ENCODE measurements at places on chromosomes 2 and 18.

DNA sequence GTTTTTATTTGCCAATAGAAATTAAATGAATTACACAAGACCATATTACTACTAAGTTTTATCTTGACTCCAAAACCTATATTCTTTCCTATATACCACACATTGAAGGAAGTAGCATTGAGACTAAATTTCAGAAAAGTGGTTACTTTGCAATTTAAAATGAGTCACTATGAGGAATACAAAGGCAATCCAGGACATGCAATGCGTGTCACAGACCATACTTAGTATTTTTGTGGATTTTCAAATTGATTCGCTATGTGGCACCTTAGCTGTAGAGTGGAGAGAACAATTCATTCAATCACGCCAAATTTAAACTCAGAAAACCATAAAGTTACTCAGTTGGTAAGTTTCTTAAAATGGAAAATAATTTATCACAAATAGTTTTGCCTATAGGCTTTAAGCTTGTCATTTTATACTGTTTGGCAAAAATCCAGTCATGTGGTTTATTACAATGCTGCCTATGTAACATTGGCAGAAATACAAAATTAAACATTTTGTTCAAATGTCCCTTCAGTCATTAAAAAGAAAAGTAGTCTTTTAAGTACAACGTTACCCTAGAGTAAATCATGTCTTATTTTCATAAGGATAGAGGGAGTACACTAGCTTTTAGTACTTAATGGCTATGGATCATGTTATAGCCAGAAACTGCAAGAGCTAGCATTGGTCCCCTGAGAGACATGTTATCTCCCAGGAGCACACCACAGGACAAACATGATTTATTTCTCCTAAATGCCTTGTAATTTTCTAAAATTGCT, 222.8 kb upstream of the CDH7 start:
- DNase-seq, result peak; percentile 1

DNA sequence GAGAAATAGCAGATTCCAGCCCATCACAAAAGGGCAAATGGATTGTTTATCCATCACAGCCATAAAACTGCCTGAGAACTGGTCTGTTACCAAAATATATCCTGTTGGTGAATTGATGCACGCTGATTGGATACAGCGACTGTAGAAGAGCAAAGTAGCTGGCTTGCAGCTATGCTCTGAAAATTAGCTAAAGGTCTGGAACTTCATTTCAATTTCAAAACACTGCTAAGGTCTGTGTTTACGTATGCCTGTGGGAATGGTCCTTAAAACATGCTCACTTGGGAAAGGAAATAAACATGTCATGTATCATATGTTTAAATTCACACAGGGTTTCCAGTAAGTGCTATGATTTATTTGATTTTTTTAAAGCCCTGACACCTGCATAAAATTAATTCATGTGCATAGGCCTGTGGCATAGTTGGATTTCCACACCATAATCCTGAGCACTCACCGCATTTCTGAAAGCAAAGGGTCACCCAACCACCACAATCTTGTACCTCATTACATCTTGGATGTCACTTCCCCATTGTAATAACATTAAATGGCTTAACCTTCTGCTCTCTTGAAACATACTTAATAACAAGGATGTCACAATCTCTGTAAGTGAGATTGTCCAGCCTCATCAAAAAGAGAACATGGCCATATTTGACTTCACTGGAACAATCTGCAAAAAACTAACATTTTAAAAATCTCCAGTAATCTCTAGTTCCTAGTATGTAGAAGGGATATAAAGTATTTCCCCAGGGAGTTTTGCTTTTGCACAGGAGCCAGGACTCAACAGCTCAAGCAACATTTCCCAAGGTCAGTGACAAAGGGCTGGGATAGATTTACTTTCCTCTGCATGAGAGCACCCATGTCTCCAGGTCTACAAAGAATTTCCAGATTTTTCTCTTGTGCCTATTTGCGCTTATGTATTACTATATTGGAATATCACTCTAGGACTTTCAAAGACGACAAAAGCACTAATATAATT, 109.8 kb downstream of the FARSB start:
- no peak for DNase-seq

GRCh38 chr2:32711219-32711618, 83.4 kb downstream of the TTC27 start:
- peak; percentile 19 for DNase-seq

GRCh38 chr2:84940831-84941412, 30.0 kb upstream of the KCMF1 start:
- no peak for DNase-seq

DNA sequence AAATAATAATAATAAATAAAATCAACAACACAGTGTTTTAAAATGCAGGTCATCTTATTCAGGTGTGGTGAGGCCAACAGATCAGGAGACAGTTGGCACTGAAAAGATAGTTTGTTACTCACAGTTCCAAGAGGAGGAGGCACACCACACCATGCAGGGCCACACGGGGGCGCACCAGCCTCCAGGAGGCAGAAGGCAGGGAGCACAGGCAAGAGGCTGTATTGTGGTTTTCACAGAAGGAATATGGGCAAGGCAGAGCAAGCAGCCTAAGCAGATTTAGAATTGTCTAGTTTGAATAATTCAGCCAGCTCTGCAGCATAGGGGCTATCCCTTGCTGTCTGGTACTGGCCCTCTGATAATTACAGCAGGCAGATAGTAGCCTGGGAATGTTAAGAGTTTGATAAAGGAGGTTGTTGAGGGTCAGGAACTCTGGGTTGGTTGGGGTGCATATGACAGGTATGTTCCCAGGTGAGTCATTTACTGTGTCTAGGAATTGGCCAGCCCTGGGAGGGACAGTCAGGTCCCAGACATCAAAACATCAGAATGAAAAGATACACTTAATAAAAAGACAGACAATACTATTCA, 31.3 kb downstream of the KIAA2012 start:
- DNase-seq, result peak; percentile 60

DNA sequence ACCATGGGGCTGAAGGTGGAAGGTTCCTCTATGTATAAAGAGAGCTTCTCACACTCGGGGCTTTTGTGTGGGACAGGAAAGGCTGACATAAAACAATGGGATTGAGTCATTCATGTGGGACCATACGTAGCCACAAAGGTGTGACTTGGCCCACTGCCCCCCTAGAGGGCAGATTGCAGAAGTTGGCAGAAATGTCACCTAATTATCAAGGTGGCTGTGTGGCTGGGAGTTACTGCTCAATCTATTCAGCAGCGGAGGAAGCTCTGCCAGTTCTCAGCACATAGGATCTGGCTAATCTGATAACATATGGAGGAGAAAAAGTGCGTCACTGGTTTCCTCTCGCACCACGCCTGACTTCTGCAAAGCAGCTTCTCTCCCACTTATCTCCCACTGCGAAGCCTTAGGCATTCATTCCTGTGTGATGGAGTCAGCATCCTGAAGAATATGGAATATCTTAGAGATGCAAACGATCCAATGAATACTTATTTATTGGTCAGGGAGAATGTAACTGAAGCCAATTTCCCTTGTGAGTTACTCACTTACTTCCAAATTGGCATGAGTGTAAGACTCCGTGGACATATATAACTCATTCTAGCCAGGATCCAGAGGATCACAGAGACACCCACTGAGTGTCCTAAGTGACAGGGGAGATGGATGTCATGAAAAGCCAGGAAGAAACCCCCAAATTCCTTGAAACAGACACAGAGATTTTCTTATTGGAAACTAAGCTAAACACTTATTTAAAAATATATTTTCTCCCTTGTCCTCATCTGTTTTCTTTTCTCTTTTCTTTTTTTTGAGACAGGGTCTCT, 344.8 kb downstream of the TGIF1 start:
- DNase-seq, result peak; percentile 53

DNA sequence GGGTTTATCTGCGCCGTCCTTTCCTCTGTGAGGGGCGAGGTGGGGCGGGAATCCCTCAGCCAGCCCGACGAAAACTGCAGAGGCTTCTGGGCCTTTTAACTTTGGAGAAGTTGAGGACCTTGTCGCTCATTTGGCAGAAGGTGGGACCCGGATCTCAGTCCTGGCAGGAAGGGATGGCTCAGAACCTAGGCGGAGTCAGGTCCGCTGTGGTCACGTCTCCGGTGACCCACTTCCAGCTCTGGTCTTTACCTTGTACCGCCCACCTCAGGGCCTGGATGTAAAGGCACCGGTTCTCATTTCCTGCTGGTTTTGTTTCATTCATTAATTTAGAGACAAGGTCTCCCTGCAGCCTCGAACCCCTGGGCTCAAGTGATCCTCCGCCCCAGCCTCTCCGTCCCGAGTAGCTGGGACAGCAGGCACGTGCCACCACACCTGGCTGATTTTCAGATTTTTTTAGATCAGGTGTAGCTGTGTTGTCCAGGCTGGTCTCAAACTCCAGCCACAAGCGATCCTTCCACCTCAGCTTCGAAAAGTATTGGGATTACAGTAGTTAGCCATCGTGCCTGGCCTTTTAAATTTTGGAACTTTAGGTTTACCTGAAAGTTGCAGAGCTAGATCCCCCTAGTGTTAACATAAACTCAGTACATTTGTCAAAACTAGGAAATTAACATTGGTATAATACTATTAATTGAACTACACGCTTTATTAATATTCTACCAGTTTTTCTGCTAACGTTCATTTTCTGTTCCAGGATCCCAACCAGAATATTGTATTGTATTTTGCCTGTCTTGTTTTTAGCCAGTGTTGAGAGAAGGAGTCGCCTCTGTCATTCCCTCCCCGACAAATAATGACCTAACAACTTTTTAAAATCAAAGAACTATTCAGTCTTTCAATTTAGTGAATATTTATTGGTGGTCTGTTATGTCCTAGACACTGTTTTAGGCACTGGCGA, 852 bp downstream of the POLI start:
- peak; percentile 35 for DNase-seq

DNA sequence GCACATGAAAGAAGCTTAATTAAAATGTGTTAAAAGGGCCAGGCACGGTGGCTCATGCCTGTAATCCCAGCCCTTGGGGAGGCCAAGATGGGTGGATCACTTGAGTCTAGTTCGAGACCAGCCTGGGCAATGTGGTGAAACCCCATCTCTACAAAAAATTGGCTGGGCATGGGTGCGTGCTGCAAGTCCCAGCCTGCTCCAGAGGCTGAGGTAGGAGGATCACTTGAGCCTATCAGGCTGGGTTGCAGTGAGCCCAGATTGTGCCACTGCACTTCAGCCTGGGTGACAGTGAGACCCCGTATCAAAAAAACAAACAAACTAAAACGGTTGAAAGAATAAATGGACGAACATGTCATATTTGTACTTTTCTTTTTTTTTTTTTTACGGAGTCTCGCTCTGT, 26.0 kb downstream of the REL start:
- no peak for DNase-seq

GRCh38 chr2:53475766-53476165, 291.8 kb upstream of the CHAC2 start:
- DNase-seq, result no peak

DNA sequence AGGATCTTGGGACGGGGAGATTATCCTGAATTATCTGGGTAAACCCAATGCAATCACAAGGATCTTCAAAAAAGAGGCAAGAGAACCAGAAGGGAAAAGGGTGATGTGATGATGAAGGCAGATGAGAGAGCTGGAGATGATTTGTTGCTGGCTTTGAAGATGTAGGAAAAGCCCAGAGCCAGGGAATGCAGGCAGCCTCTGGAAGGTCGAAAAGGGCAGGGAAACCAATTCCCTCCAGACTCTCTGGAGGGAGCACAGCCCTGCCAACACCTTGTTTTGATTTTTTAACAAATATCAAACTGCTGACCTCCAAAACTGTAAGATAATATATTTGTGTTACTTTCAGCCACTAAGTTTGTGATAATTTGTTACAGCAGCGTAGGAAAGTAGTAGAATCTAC, 48.9 kb upstream of the IL1R2 start:
- DNase-seq, result no peak

DNA sequence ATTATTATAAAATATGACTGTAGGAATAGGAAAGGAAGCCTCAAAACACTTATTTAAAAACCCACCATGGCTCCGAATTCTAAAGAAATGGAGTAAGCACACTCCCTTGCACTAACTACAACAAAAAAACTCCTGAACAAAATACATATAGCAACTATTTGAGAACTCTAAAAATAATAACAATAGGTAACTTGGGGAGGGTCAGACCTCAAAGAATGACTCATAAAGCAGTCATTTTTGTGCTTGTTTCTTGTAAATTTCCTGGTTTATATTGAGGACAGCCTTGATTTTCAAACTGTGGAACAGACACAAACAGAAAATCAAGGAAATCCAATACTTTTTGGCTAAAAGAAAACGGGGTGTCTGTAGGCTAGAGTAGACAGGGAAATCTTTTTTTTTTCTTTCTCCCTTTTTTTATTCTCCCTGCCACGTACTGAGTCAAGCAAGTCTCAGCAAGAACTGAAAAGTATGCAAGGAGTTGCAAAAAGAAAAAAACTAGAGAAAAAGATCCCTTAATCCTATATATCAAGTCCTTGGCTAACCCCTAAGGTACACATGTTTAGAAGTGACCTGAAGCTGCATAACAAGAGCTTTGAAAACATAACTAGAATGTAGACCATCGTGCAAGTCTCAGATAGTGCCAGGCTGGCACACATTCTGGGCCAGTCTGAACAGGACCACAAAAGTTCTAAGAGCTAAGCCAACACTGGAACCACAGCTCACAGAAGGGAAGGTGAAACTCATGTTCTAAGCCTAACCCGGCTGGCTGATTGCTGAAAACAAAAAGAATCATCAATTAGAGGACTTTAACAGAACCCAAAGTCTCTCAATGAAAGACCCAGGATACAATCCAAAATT, 403.1 kb upstream of the LYPD1 start:
- DNase-seq, result no peak

DNA sequence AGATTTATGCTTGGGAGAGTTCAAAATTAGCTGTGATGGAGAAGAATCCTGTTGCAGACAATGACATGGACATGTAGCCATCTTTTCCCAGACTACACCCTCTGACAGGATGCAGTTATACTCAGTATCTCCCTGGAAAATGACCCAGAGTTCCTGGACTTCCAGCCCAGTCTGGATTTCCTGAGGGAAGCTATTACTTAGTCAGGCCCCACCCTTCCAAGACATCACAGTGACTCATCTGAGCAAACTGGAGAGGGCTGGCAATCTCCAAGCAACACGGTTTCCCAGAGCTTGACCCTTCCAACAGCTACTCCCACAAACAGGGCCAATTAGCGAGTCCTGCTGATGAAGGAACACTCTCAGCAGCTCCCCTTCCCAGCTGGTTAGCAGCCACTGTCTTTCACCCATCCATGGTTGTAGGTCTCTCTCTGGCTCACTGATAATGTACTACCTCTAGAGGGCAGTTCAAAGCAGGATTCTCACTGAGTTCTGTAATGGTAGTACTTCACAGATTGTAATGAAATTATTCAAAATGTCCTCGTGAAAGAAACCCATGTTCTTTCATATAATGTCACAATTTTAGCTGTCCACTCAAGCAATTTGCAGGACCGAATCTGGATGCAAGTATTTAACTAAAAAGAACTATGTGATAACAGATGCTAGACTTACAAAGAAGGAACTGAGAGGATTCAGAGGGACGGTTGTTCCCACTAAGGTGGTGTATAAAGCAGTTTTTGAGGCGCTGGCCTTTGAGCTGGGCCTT, 110.2 kb downstream of the MDH1 start:
- DNase-seq, result peak; percentile 81

- no peak for DNase-seq
These were observed 74.0 kb downstream of the COL3A1 start for GRCh38 chr2:189048189-189048588.

- DNase-seq, result no peak
These were observed 21.2 kb upstream of the MAL start for GRCh38 chr2:95004287-95004686.

GRCh38 chr2:175005733-175006264, 618 bp upstream of the CHN1 start:
- no peak for DNase-seq

GRCh38 chr2:38251940-38252339, 125.1 kb downstream of the ATL2 start:
- DNase-seq, result no peak

Data from AG08395 (cell line).